Renal cortex interstitium (tissue), 15 donors: ENCODE measurements at places on chromosomes 12 and 14. TPM values are rescaled to one million over a fixed set of nuclear protein-coding genes. Genes with fewer than 3 reads are reported as not detected.

GRCh38 chr14:96090441-96091148, 51.4 kb downstream of the C14orf132 start:
- no peak for DNase-seq

DNA sequence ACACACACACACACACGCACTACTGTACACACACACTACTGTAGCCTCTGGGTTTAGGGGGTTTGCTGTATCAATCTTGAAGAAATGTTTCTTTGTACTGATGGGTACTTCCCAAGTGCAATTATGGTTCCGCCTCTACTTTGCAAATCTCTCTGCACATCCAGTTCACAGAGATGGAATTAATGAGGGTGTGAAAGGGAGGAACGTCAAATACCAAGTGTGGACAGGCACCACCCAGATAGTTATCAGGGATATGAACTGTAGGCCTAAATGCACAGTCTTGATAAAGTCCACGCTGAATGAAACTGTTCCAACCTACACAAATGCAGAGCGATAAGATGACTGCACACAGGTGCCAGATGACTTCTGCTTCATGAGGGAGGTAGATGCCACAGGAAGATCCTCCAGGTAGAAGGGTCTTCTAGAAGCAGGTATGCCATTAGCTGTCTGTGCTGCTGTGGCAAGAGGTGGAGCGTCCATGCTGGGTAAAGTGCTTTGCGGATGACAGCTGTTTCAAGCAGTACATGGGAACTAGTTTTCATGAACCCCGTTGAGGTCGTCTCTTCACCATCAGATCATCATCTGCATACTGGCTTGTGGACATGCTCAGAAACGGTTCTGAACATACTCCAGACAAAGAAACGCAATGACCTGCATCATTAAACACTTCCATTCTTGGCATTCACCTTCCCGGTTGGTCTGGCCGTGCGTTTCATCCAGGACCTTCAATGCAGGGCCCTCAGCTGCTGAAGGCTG, 314.3 kb upstream of the RTL1 start:
- no peak for DNase-seq

- DNase-seq: no peak
These were observed 97.9 kb upstream of the FAR2 start for GRCh38 chr12:29051221-29051620.

GRCh38 chr12:64826234-64826633, 1.8 kb downstream of the TBC1D30 start:
- DNase-seq: no peak

DNA sequence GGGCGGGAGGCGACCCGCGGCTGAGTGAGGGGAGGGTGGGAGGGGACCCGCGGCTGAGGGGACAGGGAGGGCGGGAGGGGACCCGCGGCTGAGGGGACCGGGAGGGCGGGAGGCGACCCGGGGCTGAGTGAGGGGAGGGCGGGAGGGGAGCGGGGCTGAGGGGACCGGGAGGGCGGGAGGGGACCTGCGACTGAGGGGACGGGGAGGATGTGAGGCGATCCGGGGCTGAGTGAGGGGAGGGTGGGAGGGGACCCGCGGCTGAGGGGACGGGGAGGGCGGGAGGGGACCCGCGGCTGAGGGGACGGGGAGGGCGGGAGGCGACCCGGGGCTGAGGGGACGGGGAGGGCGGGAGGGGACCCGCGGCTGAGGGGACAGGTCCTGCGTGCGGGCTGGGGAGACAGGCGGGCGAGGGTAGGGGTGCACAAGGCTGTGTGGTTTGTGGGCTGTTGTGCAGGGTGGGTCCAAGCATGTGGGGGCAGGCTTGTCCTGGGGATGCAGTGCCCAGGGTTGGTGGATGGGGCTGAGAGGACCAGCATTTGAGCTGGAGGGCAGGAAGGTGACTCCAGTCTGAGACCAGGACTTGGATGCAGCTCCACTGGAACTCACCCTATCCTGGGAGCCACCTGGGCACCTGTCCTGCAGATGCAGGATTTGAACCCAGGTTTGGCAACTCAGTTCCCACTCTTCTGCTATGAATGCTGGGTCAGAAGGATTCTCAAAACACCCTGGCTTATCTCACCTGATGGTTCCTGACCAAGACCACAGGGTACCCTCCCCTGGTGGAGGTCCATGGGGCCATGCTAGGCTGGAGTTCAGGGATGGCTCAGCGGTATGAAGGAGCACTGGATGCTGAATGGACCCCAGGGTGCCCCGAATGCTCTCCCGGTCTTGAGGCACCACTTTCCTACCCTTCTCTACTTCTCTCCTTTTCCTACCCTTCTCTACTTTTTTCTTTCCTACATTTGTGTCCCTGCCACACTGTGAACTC, 9.4 kb downstream of the PLD4 start:
- no peak for DNase-seq

- no peak for DNase-seq
These were observed 20.9 kb downstream of the RASSF3 start for GRCh38 chr12:64631197-64631596.

DNA sequence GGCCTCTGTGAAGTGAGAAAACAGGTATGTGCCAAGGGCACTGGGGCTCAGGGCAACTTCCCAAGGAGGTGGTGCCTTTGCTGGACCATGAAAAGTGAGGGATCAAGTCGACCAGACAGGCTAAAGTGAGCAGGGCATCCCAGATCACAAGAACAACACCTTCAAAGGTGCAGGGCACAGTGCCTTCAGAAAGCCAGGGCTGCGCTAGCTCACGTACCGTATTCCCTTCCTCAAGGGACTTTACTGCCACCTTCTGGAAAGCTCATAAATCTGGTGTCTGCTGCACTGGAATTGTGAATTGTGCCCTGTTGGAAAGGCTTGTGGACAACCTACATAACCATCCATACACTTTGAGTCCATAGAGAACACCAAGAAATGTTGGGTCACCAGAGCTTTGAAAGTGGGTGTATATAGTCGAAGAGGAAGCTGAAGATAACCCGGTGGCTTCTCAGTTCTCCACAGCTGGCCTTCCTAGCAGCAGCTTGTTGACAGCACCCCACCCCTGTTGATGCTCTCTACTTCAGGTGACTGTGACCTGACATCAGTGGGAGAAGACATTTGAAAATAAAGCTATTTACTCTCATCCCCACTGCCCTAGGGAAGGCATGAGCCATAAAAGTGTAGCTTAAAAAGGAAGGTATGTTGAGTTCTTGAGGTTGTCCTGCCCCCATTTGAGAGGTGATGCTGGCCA, 24.5 kb downstream of the FIGNL2 start:
- no peak for DNase-seq

GRCh38 chr14:65756880-65757279, 344.4 kb downstream of the FUT8 start:
- DNase-seq: no peak

DNA sequence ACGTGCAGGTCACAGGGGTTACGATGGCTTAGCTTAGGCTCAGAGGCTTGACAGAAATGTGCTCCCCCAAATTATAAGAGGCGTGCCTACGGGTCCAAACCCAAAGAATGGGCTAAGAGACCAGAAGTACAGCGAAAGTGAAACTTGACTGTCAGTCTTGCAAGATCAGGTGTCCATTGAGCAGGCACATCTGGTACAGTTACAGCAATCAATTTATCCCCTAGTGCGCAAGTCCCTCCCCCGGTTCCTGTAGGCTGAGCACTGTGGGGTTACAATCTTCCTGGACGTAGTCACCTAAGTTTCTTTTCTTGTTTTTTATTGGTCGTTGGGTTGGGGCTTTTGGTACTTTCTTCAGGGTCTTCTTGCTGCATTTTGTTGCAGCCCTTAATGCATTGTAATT, 134.2 kb downstream of the UNC79 start:
- no peak for DNase-seq

GRCh38 chr12:50981319-50982239, 29.2 kb downstream of the HIGD1C start:
- DNase-seq: no peak

DNA sequence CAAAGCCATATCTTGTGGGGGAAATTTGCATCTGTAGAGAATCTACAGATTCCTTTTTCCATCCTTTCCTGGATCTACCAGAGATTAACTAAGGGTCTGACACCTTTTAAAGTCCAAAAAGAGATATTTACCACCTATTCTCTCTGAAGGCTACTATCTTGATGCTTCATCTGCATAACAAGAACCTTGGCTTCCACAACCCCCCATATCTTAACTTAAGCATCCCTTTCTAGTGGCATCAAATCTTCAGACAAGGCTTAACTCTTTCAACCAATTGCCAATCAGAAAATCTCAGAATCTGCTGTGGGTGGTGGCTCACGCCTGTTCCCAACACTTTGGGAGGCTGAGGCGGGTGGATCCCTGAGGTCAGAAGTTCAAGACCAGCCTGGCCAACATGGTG, 74.3 kb upstream of the FICD start:
- no peak for DNase-seq

The MUCL1 gene
- not detected for polyA plus RNA-seq

The LRP6 gene
- 65.4 TPM for polyA plus RNA-seq

The ANKRD33 gene
- polyA plus RNA-seq: 0.36 TPM

The GARIN6 gene
- not detected for polyA plus RNA-seq
